ENCODE measurements at places on chromosomes 11 and 22.
A peak's percentile ranks its signal among the peaks of the same experiment; 100 is the strongest.

GRCh38 chr11:102343809-102344208 lies 3.2 kb upstream of the BIRC2 start:
- DNase-seq, result no peak

DNA sequence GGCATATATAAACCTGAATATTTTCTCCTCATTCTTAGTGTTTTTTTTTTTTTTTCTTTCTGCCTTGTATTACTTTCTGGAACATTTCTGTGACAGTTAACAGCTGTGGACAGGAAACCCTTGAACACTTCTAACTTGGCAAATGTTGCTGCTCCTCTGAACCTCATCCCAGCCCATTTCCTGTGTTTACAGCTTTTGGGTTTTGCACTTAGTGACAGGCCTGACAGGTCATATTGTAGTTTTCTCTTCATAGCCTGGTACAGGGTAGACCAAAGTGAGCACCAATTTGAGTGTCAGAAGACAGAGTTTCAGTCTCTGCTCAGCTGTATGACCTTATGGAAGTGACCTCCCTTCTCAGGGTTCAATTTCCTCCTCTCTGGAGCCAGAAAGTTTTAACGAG lies 91.6 kb downstream of the STIM1 start:
- peak; percentile 19 for DNase-seq

GRCh38 chr11:85680897-85681296 lies 5.1 kb downstream of the CCDC89 start:
- DNase-seq, result no peak

DNA sequence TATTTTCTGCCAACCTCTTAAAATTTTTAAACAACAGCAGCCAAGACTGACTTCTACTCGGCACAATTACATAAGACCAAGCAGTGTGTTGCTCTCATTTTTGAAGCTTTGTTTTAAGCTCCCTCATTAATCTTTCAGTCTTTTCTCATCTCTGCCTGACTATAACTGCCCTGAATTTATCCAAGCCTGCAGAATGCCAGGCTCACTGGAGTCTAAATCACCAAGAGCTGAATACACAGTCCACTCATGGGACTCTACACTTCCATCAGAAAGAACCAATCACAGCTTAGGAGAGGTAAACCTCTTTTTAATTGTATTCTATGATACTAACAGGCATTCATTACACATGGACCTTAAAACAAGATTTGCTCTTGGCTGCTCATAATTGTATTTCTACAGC lies 178.7 kb downstream of the CADM1 start:
- no peak for DNase-seq

DNA sequence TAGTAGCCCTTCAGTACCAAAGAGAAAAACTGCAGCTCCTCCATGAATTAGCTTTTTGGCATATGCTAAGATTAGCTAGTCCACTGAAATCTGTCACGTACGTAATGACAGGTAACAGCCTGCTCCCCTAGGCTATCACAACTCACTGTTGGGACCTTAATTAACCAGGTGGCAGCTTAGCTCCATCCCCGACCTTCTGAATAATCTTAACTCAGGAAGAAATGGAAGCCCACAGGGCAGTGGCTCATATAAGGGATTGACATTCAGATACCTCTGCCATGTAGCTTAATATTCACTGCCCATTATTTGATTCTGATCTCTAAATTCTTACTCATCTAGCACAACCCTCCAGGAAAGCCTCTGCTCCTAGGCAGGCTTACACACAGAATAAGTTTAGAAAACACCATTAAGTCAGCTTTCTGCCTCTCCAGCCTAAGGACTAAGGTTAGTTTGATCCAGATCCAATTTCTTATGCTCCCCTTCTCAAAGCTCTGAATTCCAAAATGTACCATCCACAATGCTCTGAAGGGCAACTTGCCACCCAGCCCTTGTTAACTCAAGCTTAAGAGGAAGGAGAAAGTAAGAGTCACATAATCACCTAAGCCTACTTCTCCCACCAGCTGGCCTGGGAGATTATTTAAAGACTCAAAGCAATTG lies 5.0 kb downstream of the HSPA8 start:
- DNase-seq, result no peak

DNA sequence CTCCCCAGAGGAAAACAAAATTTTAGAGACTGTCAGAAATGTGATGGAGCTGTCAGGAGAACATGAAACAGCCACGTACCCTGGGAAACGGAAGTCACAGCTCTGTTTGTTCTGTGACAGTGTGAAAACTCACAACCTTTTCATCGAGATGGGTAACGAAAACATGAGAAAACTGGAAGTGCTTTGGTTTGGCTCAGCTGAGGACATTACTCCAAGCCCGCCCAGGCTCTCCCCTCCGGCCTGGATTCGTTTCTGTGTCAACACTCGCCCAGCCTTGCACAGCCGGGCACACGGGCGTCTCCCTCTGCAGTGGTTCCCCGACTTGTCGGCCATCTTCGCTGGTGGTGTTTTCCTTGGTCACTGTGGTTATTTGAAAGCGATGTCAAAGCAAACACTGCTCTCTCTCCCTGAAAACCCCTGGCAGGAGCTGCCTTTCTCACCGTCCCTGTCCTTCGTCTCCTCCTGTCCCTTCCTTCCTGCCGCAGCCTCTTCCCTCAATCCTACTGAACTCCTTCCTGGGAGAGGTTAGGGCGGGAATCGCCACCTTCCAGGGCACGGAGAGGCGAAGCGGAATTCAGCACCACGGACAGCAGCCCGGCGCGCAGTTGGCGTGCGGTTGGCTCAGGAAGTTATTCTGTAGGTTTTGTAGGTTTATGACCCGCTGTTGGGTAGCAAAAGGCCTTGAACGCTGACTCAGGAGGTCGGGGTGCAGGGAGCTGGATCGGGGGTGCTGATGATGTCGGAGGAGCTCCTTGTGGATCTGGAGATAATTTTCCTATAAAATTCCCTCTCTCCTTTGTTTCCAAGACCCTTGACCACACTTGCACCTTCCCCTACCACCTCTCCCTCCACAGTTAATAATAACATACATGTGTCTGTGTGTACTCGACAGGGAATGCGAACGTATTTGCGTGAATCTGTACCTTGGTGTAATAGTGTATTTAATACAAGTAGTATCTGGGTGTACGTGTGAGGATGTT lies 13.1 kb upstream of the RPS19BP1 start:
- peak; percentile 61 for DNase-seq

GRCh38 chr11:86079421-86079820 lies 10.5 kb upstream of the PICALM start:
- no peak for DNase-seq

DNA sequence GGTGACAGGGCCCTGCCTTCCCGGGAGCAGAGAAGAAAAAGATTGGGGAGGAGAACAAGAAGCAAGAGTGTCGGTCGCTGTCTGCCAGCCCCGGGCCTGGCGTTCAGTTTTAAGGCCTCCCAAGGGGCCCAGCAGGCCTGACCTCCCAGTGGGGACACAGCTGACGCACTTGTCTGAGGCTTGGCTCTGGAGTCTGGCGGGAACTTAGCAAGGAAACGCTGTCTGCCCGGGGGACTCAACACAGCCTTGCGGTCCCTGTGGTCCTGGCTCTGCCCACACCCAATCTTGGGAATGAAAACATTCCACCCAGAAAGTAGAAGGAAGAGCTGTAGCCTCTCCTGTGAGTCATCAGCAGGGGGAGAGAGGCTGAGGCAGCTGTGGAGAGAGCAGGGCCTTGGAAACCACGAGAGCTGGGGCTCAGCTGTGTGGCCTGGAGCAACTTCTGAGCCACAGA lies 54.4 kb downstream of the TRAF6 start:
- no peak for DNase-seq

DNA sequence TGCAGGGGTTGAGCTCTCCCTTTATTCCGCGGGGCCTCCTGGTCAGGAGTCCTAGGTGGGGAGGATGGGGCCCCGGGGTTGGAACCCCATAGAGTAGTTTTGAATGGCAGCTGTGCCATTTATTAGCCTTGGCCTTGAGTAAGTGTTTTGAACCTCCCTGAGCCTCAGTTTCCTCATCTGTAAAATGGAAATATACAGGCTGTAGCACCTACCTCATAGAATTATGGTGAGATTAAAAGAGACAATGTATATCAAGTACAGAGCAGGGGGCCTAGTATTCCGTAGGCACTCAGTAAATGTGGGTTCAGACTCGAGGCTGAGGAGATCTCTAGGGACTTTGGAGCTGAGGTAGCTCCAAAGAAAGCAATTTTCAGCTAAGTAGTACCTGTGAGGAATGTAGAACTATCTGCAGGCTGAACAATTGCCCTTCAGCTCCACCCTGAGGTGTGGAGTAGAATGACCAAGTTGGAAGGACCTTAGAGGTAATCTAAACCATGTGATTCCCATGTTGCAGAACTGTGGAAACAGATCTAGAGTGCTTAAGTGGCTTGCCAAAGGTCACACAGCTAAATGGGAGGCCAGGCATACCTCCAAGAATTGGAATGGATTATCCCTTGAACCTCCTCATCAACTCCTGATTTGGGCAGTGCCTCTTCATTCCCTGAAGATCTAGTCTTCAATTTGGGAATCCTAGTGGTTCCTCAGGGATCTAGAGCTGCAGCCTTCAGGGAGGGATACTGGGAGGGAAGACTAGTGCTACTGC lies 682 bp downstream of the PGAP2 start:
- no peak for DNase-seq

GRCh38 chr22:41857155-41857859 lies 24.4 kb downstream of the SREBF2 start:
- peak; percentile 53 for DNase-seq

GRCh38 chr11:122160841-122161590 lies 45.0 kb upstream of the BLID start:
- DNase-seq, result no peak

- DNase-seq, result no peak
These were observed 11.6 kb downstream of the GP1BB start for GRCh38 chr22:19734837-19735382.

DNA sequence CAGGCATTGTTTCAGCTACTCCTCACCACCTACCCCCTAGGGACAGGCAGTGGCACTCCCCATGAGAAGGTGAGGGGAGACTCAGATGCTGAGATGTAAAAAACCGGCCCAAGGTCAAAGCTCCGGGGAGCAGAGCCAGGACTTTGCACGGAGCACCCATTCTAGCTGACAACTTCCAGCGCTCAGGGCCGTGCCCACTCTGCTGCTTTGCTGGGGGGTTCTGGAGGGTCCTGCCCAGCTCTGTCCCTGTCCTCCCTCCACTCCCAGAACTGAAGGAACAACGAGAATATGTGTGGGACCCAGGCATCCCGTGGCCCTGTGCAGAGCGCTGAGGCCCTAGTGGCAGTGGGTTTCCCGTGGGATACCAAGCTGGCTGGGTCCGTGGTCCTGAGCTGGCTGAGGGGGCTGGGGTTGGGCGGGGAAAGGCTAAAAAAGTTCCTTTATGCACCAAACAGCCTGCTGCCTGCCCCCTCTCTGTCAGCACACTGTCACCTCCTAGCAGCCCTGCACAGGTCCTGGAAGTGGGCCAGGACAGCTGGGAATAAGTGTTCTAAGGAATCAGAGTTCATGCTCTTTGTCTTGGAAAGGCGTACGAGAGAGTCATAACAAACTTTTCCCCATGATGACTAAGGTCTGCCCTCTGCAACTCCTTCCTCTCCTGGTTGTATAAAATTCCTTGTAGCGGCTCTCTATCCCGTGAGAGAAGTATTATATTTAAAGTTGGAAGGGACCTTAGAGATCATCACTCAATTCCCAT lies 1.9 kb downstream of the MS4A10 start:
- no peak for DNase-seq

DNA sequence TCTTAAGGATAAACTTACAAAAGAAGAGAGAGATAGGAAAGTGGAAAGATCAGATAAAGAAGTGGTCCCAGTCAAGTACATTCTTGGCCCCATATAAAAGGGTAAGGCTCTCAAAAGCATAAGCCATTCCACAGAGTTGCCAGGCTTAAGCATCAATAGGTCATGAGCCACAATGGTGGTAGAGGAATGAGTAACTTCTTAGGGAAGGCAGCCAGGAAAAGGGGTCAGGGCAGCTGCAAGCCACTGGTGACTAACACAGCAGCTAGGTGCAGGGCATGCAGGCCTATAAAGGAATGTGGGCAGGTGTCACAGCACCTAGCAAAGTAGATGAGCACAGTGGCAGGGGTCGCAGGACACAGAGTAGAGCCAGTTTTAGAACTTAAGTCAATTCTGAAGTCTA lies 302.6 kb upstream of the FAT3 start:
- DNase-seq, result no peak

GRCh38 chr11:75490221-75491181 lies 35.2 kb downstream of the GDPD5 start:
- DNase-seq, result no peak

GRCh38 chr22:49906071-49906798 lies 12.0 kb downstream of the ALG12 start:
- no peak for DNase-seq

- DNase-seq, result no peak
These were observed 12.1 kb downstream of the PPM1F start for GRCh38 chr22:21940521-21940920.

DNA sequence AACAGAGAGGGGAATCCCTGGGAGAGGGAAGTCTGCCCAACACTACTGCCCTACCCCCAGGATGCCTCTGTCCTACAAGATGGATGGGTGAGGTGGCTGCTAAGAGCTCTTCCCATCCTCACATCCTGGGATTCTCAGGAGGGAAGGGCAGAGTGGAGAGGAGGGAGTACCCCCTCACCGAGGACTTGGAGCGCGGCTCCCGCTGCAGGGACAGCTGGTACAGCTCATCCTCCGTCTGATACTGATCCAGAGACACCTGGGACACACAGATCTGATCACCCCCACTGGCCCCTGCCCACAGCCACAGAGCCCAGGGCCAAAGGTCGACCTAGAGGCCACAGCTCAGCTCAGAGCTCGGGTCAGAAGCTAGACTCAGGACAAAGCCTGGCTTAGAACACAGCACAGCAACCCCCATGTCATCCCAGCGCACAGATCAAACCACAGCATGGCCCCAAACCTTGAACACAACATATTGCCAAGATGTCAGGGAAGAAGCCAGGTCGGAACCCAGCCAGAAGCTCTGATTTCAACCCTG lies 8.2 kb downstream of the RASGRP2 start:
- DNase-seq, result no peak

DNA sequence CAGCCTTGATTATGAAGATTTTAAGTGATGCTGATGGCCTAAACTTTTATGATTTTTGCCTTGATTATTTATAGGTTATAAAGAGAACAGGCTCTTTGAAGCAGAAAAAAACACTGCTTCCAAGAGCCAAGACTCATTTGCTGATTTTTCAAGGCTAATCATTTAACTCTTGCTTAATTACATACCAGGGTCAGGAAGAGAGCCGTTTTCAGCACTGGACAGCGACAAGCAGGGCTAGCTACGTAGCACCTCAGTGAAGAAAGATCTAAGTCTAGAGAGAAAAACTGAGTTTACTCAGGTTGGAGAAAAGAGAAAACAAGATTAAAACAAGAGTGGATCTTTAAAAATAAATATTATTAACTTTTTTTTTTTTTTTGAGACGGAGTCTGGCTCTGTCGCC lies 615.4 kb upstream of the B3GAT1 start:
- DNase-seq, result no peak

DNA sequence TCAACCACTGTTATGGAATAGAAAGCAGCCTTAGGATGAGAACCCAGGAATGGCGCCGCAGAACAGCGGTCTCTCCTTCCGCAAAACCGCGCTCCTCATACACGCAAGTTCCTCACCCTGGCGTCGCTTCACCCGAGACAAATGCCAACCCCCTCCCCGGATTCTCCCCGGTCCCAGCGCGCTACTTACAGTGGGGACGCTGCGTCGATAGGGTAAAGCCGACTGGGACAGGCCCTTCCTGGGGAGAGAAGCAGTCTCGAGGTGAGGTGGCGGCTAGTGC lies 287 bp downstream of the RPS13 start:
- no peak for DNase-seq

- DNase-seq, result no peak
These were observed 62.9 kb downstream of the NECTIN1 start for GRCh38 chr11:119666061-119666460.

GRCh38 chr11:128796270-128796669 lies 70.8 kb downstream of the KCNJ1 start:
- DNase-seq, result no peak
